GM04503 (cell line): ENCODE measurements at places on chromosomes 4 and X.

DNA sequence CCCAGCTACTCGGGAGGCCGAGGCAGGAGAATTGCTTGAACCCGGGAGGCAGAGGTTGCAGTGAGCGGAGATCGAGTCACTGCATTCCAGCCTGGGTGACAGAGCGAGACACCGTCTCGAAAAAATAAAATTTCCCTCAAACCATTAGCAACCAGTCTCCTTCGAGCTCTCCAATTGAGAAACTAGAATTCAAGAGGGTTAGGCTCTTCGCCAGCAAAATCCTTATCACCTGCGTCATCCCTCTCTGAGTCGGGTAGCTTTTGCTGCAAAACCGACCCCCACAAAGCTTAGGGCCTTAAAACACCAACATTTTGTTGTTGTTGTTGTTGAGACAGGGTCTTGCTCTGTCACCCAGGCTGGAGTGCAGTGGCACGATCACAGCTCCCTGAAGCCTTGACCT, 75.1 kb upstream of the DDX3X start:
- DNase-seq: no peak

DNA sequence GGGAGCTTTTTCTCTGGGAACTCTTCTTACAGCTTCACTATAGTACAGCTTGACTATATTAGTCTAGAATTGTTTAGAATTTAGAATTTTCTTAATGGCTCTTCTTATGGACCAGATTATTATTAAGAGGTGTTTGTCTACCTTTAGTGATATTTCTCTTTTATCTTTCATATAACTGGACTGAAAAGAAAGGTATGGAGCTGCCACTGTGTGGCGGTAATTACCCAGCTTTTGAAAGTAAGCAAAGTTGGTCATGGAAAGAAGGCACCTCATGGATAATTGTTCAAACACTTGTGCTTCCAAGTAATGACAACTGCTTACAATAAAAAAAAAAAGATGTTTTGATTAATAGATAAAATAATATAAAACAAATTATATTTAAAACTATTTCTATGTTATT, 1112.5 kb downstream of the TECRL start:
- DNase-seq: no peak

- peak; percentile 40 for DNase-seq
Observed at GRCh38 chr4:34250562-34250961, 1993.8 kb downstream of the ARAP2 start.

- peak; percentile 54 for DNase-seq
Observed at GRCh38 chr4:73315091-73315490, 56.5 kb upstream of the ANKRD17 start.

- no peak for DNase-seq
Observed at GRCh38 chrX:139191746-139192385, 338.7 kb upstream of the F9 start.

GRCh38 chr4:111937368-111937767, 207.9 kb upstream of the FAM241A start:
- no peak for DNase-seq

- DNase-seq: no peak
Observed at GRCh38 chrX:101619364-101619763, 1.6 kb upstream of the ARMCX6 start.

- no peak for DNase-seq
Observed at GRCh38 chr4:56817840-56818491, 3.5 kb downstream of the SPINK2 start.

- no peak for DNase-seq
Observed at GRCh38 chr4:151459375-151459774, 50.4 kb downstream of the FHIP1A start.

DNA sequence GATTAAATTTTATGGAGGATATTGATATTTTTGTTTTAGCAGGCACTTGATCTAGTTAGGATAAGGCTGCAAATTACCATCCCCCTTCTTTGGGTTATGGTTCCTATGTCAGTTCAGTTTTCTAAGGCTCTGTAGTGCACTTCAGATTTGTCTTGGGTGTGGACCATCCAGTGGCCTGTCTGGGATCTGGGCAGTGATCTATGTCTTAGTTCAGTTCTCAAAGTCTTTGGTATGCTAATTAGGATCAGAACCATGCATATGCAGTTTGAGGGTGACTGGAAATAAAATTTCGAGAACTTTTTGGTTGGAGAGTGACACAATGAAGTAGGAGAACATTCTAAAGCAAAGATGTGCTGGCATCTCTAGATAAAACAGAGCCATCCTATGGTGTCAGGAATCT, 388.2 kb downstream of the MID1IP1 start:
- no peak for DNase-seq

DNA sequence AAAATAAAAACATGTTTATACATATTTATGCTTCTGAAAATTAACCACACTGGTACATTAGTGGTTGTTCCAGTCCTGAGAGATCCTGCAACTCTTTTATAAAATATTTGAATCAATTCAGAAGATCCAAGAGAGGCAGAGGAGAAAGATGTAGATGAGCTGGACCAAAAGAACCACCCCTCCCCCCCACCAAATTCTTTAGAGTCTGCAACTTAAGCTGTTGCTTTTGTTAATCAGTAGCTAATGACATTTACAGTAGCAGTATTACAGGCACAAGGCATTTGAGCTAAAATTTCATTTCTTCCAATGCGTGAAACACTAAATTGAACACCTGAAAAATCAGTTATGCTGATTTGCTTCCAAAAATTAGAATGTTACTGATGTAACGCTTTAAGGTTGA, 61.5 kb downstream of the PDK3 start:
- no peak for DNase-seq

- no peak for DNase-seq
Observed at GRCh38 chrX:110318664-110318968, 731 bp upstream of the AMMECR1 start.

DNA sequence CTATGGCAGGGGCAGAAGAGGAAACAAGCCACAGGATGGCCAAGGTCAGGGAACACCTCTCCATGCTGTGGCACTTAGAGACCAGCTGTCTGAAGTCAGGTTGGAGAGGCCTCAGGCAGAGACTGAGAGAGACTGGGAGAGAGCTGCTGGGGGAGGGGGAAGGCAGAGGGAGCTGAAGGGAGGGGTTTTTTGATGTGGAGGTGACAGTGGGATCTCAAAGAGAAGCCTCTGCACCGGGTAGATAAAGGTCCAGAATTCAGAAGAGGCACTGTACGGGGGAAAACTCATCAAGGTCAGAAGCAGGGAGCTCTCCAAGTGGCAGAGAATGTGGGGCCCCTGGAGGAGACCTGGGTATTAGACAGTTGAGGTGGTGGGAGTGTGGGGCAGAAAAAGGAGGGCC, 41.6 kb upstream of the HMGB3 start:
- no peak for DNase-seq

DNA sequence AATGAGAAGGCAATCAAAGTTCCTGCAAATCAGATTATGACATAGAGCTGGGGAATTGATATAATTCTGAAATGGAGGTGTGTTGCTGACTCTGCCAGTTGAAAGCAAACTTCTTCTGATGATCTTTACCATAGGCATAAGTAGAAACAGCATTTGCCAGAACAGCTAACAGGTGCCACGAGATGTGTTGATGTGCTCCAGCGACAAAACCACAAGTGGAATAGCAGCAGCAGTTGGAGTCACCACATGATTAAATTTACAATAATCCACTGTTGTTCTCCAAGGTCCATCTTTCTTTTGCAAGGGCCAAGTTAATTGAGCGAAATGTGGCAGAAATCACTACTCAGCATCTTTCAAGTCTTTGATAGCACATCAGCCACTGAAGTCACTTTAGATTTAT, 3.7 kb upstream of the OSTC start:
- DNase-seq: no peak

- no peak for DNase-seq
Observed at GRCh38 chr4:164440199-164440598, 313.7 kb upstream of the SMIM31 start.

GRCh38 chr4:137638934-137639333, 106.6 kb upstream of the PCDH18 start:
- no peak for DNase-seq

- no peak for DNase-seq
Observed at GRCh38 chr4:88628746-88629145, 36.5 kb downstream of the HERC3 start.

DNA sequence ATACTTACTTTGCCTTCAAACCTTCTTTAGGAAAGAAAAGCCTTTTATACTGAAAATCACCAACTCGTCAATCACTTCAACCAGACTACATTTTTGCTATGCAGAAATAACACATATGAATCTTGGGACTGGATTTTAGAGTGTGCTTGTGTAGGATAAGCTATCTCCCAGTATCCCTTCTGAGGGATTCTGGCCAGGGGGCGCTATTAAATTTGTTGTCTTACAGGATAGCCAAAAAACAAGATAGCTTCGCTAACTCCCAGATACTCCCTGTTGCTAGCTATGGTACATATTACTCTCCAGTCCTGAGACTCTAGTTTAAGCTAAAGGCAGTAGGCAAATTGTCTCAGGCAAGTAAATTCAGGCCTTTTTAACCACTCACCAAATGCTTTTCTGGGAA, 167.2 kb downstream of the LHFPL1 start:
- no peak for DNase-seq

GRCh38 chr4:18608908-18609533, 587.5 kb upstream of the LCORL start:
- DNase-seq: no peak

DNA sequence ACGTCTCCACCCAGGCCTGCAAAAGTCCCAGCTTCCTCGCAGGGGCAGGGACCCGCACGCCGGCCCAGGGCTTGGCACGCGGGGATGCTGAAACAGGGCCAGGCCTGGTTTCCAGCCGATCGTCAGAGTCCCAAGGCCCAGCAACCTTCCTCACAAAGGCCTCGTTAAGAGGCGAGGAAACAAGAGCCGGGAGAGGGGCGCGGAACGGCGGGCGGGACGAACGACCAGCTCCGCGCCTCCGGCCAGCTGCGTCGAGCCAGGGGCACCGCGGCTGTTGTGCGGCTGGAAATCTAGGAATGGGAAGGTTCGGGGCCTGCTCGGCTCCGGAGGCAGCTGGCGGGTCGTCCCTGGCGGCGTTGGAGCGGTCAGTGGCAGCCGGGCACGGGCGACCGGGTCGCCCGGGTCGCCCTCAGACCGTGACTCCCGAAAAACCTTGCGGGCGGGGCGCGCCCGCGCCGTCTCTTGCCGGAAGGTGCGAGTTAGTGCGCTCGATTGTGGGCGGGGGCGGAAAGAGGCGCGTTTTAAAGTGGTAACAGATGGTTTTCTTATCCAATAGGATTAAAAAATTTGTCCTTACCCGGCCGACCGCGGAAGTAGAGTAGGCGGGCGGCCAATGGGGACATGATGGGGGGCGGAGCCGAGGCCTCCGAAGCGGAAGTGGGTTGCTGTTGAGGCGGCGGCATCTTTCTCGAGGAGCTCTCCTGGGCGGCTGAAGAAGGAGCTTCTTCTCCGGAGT, at the start of gene RNF4:
Gene RNF4 (plus strand): TSS at position 651 of the 736 bp plus-strand sequence. CDS start 21,388 bp downstream, outside the sequence.
- peak; percentile 81 for DNase-seq

DNA sequence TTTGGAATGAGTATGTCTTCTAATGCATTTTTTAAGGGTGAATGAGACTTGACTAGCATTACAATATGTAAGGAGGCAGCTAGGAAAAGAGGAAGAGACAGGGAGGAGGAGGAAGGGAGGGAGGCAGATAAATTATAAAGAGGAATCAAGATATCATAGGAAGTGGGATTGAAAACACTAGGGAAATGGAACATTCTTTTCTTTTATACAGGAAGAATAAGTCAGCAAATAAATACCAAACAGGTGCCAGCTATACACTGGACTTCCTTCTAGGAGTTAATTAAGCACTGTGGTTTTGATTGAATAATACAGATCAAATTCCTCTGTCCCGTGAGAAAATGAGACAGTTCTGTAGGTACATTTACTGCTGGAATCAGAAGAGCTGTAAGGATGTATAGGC, 78.6 kb downstream of the PACRGL start:
- no peak for DNase-seq

DNA sequence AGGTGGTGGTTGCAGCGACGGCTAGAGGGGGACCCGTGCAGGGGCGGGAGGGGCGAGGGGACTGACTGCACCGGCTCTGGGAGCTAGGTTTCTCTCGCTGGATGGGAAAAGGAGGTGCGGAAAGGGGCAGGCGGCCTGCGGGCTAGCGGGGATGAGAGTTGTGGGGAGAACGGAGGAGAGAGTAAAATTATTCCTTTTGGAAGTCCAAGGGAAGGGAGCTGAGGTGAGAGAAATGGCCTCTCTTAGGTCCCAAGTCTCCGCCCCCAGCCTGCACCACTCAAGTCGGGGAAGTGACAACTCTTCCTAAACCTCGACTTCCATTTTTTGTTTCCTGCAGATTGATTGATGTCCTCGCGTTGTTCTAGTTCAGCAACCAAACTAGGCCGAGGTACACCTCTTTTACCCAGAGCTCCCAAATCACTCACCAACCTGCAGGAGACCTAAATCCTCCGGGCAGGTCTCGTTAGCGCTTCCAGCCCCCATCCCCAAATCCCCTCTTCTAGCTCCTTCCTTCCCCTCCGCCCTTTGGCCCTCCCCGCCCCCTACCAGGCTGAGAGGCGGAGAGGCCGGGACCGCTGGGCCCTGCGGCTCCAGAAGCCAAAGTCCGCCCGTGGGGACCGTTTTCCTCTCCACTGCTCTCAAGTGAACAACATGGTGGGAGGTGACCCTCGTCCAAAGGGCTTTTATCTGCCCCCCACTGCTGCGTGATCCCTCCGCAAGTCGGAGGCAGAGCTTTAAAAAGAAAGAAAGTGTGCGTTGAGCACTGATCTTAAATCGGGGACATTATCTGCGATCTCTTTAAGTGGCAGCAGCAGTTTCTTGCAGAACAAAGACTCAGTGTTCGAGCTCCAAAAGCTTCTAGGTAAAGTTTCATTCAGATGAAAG, 7.3 kb downstream of the PITX2 start:
- DNase-seq: no peak

DNA sequence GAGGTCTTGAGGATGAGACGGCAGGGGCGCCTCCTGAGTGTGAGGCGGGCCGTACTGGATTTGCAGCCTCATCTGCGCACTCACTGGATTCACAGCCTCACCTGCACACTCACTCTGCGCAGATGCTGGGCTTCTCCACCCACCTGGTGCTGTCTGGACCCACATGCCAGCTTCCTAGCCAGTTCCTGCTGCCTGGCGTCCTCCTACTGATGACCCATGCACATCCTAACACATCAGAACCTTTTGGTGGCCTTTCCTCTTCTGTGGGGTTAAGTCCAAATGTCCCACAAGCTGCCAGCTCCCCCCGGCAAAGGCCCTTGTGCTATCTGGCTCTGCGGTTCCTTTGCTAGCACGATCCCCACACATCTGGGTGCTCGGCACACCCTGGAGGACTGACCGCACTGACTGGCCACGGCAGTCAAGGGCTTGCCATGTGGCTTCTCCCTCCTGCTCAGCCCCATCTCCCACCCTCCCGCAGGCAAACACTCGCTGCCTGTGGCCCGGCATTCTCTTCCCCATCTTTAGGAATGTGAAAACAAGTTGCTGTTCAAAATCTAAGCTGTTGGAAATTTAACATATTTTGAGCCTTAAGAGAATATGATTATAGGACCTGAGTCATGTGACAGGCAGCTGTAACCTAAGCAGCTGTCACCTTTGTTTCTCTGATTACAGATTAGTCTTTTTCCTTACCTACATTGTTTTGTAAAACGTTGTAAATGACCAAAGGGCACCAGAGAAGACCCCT, 39.4 kb upstream of the AFAP1 start:
- DNase-seq: no peak

GRCh38 chr4:77849278-77849965, 13.2 kb upstream of the MRPL1 start:
- no peak for DNase-seq
